ENCODE measurements at places on chromosomes 6 and 20.
A peak's percentile ranks its signal among the peaks of the same experiment; 100 is the strongest.

- no peak for DNase-seq
These were observed 133.2 kb downstream of the PHACTR1 start for GRCh38 chr6:12849809-12850198.

DNA sequence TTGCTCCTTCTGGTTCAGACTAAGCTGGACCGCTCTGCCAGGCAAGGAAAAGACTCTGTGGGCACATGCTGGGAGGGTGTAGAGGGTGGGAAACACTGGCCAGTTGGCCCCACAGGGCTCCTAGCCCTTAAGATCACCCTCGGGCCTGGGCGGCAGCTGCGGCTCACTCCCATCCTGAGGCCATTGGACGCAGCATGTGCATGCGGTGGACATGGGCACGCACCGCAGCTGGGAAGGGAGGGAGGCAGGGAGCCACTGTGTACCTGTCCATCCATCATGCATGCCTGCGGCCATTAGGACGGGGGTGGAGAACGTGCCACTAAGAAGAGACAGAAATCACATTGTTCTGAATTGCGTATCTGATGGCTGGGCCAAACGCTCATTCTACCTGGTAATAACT lies 140.1 kb upstream of the THBS2 start:
- no peak for DNase-seq

- no peak for DNase-seq
These were observed 701.3 kb upstream of the CHD6 start for GRCh38 chr20:42319252-42320013.

- no peak for DNase-seq
These were observed 71.9 kb downstream of the EYA4 start for GRCh38 chr6:133313068-133313467.

DNA sequence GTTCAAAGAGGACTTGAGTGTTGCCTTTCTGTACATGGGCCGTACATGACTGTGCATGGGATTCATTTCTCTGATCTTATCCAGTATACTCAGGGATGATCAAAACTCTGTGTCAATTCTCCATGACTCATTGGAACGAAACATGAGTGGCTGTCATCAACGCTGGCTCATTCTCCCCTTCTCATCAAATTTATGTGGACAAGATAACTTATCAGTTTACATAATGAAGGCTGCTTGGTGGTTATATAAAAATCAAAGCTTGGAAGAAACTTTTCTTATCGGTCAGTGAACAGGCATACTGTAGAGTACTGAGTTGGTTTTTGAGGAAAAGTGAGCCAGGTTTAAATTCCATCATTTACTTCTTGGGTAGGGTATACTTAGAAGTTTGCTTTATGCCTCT lies 24.9 kb downstream of the CRISP1 start:
- no peak for DNase-seq

DNA sequence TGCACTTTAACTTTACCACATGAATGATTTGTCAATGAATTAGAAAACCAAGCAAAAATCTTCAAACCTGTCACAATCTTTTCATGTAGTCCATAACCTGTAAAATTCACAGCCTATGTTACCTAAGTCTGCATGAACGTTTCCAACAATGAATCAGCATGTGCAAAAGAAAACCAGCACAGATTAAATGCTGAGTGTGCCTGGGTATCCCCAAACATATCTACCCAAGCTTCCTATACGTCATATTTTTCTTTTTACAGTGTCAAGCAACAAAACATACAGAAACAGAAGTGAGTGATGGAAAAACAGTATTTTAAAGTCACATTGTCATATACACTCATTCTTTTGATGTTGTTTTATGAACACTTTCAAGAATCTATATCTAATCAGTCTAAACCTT lies 713.5 kb downstream of the RFPL4B start:
- no peak for DNase-seq

GRCh38 chr20:14334306-14334930 lies 3.0 kb downstream of the FLRT3 start:
- DNase-seq: no peak

DNA sequence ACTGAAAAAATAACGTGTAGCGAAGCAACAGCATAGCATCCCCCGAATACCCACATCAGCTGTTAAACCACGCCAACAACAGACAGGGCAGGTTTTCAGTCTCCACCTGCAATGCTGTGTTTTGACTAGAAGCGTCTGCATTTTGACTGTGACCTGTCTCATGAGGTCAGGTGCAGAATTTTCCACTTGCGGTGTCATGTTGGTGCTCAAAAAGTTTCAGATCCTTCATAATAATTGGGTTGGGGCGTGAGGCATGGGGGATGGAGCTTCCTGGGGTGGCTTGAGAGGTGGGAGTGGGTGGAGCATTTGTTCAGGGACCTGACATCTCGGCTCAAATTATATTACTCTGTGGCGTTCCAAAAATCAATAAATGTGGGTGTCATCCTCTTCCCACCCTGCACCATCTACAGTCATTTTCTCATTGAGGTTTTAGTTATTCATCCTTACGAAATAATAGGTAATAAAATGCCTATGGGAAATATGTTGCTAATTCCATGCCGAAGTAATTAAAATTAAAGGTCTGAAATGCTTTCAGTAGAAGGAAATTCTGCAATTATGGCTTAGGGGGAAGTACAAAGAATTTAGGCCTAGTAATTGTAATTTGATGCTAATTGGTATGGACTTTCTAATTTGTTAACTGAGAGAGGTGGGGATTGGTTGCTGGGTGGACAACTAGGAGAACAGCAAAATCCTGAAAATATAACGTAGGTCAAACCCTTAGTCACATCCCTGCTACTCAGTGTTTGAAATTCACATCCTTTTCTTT lies 81.0 kb downstream of the TIAM2 start:
- DNase-seq: no peak

- DNase-seq: no peak
These were observed 57.8 kb downstream of the AGPAT4 start for GRCh38 chr6:161215876-161216615.

DNA sequence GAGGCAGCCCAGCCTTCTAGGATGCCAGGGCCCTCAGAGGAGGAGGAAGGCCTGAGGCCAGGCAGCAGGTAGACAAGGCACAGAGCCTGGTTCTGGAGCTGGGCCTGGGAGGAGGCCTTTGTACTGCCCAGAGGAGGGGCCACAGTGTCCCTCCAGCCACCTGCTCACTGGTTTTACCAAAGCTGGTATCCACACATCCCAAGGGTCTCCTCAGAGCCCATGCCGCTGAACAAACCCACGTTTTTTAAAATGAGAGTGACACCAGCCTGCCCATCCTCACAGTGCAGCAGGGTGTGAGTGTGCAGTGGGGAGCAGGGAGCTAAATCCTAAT lies 162.7 kb downstream of the LY86 start:
- no peak for DNase-seq

GRCh38 chr6:2993755-2994317 lies 5.9 kb upstream of the NQO2 start:
- DNase-seq: no peak

- DNase-seq: no peak
These were observed 35.4 kb downstream of the FBXO9 start for GRCh38 chr6:53100561-53100960.

DNA sequence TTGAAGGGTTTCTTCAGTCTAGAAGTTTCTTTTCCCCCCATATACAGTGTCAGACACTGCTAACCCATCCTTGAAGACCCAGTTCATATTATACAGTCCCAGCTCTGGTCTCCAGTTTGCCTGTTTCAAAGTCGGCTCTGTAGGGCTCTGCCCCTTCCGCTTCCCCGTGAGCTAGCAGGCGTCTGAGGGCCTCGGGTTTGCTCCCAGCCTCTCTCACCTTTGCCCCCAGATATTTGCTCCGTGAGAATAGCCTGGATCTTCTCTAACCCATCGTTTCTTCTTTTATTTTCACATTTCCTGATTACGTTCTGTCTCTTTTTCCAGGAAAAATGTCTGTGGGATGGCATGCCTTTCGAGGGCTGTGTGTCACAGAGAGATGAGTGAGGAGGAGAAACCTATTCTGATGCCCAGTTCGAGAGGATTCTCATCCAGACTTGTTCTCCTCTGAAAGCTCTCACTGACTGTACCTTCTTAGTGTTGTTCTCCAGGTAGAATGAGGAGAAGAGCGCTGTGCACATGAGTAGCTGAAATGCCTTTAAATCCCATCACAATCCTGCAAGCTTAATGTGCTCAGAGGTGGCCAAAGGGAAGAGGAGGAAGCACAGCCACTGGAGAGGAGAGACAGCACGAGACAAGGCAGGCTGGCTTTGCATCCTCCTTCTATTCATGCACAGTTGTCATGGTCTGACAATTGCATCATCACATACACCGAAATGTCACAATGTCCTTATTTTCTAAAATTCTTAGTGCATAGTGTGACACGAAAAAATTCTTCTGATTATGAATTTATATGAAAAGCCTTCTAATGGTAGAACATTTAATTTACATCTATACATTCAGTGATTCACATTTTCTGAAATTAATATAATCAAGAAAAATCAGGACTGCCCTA lies 171.1 kb downstream of the FOXA2 start:
- DNase-seq: no peak

GRCh38 chr6:107691062-107691751 lies 132.9 kb downstream of the SCML4 start:
- DNase-seq: no peak

- no peak for DNase-seq
These were observed 29.5 kb downstream of the BFSP1 start for GRCh38 chr20:17501701-17502100.

- no peak for DNase-seq
These were observed 27.4 kb downstream of the TBC1D7 start for GRCh38 chr6:13300643-13301590.

DNA sequence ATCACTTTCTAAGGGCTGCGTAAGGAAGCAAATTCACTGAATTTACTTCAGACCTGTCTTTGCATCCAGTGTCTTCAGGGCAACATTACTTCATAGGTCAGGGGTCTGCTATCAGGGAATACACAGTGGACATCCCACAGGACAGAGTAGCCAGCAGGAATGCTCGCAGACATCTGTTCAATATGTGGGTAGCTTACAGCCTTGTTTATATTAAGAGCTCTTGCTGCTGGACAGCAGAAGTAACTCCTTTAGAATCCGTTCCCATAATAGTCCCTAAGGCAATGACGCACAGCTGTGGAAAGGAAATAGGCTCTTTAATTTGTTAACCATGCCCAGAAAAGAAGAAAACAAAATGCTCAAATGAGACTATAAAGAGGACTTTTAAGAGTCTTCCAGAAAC lies 198.7 kb downstream of the MOXD1 start:
- no peak for DNase-seq

DNA sequence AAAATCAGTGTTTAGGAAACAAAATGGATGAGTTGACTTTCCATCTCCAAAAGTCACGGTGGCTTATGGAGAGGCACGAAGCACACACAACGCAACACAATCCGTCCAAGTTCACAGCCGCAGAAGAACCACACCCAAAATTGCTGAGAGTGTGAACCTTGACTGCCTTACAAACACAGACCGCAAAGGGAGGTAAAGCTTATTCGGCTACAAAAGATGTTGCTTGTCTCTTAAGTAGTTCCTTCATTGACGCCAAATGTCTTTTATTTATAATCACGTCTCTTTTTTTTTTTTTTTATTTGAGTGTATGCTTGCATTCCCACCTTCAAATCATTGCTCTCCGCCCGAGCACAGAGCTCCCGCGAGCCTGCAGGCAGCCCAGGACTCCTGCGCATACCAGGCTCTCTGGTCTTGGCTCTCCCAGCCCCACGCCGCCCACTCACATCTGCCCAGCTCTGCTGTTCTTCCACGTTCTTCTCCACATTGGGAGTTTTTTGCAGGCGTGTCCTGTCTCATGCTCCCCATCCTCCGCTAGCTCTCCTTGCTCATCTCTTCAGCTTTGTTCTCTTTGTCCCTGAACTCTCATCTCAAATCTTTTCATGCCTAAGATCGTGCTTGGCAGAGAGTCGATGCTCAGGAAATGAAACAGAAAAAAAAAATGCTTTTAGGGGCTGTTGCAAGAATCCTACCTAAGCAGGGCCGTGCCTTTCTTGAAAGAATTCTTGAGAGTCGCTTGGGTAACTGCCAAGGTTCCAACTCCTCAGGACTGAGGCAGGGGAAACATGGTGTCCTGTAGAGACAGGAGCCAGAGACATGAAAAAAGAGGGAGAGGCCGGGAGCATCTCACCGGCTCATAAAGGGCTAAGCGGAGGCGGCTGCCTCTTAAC lies 25.8 kb downstream of the LY86 start:
- peak; percentile 63 for DNase-seq

DNA sequence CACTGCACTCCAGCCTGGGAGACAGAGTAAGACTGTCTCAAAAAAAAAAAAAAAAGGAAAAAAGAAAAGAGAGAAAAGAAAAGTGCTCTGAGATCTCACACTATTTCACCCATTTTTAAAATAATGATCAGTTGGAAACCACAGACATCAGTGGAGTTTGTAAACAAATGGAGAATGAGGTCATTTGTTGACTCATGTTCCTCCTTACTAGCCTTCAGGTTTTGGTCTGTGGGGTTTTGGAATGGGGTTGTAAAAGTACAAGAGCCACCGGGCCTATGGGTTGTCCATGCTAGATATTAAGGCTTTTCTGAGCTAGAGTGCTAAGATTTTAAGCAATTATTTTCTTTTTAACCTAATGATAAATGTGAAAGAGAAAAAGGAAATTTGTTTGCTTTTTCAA lies 104.4 kb upstream of the PRL start:
- no peak for DNase-seq

DNA sequence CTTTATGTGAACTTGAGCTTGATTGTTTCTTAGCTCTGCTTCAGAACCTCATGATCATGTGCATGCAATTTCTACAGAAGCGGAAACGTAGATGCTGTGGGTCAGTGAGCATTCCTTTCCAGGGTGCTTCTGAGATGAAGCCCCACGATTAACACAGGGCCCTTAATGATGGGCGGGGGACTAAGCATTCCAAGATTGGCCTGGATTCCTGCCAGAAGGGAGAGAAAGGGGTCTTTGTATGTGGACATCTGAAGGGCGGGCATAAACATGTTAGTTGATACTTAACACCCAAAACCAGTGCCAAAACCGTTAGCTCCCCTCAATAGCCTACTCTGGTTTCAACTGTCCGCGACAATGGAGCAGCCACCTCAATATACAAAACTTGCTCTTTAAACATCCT lies 46.9 kb upstream of the POU3F2 start:
- DNase-seq: no peak

DNA sequence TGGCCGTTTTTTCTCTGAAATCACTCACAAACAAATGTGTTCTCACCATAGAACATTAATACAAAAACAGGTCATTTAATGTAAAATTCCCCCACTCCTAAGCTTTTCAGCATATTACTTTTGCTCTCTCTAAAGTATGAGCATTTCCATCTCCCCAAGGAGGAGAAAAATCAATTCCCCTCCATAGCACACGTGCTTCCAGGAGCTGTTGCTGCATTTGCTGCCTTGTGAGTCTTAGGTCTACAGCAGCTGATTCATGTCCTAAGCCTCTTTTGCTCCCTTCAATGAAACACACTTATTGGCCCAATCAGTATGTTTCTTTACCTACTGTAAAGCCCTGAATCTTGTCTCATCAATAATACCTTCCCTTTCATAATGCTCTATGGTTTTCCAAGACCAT lies 6.4 kb upstream of the COL9A1 start:
- no peak for DNase-seq

Data from upper lobe of left lung (tissue), 6 donors.